ENCODE measurements at places on chromosomes 3 and 15.

- DNase-seq = no peak
These were observed 798.7 kb downstream of the DIPK2A start for GRCh38 chr3:144770281-144770680.

GRCh38 chr3:68706536-68706935 is 225.8 kb downstream of the TAFA4 start:
- no peak for DNase-seq

DNA sequence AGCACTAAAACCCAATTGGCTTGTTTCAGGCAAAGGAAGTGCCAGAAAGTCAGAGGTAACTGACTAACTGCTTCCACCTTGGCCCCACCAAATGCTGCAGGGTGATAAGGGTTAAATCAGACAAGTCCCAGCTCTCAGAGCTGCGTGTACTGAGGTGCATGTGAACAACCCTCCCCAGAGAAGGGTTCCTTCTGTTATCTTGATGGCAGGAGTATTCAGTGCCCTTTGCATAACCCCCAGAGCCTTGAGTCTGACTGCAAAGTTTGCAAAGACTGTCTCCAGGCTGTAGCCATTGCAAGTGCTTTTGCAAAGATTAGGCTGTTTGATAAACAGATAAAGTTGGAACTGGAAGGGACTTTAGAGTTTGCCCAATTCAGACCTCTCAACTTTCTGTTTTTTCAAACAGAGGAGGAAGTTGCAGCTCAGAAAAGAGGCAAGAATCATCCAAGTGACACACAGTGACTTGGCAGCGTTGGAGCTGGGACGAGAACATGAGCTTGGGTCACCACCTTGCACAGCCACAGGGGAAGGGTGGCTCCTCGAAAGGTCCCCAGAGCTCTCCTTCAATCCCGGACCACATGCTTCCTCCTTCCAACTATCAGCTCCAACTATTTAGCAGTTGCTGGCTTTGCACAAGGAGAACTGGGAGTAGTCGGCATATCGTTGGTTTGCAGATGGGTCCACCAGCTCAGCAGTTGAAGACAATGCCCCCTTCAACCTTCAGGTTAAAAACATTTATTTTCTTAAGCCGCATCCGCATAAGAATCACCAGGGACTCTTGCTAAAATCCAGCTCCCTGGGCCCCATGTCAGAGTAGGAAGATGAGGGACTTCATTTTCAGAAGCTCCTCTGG is 224.8 kb upstream of the HES1 start:
- peak; percentile 54 for DNase-seq

GRCh38 chr3:196355668-196356067 is 17.5 kb upstream of the TM4SF19 start:
- no peak for DNase-seq

- no peak for DNase-seq
These were observed 92.4 kb upstream of the THBS1 start for GRCh38 chr15:39488516-39488915.

- no peak for DNase-seq
These were observed 89.3 kb downstream of the PLSCR2 start for GRCh38 chr3:146380046-146380445.

GRCh38 chr3:168051531-168052471 is 43.9 kb downstream of the GOLIM4 start:
- no peak for DNase-seq

All from activated CD4-positive, alpha-beta T cell treated with anti-CD3 and anti-CD28 coated beads for 36 hours (primary cell).